NCI-H1105 treated with DMSO at 0.1 percent for 48 hours (cell line): ENCODE measurements at places on chromosomes 5 and 9.
A peak's percentile ranks its signal among the peaks of the same experiment; 100 is the strongest.

DNA sequence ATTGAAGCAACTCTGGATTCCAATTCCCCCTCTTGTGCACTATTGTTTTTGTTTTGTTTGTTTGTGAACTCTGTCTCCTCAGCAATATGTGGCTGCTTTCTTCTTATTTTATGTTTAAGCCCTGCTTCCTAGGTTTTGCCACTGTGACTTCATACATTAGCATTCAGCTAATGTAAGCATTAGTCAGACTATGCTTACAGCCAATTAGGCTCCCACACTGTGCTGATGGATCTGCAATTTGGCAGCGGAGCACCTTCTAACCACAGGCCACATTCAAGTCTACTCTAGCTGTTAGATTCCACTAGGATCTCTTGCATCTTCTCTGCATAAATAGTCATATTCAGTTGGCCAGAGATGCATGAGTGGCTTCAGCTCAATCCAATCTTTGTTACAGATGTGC is 9.6 kb upstream of the BICD2 start:
- DNase-seq = no peak

- DNase-seq = no peak
Measured at GRCh38 chr9:135303280-135303647, 176.3 kb upstream of the PPP1R26 start.

GRCh38 chr5:38338455-38338854 is 80.1 kb downstream of the EGFLAM start:
- DNase-seq = no peak

DNA sequence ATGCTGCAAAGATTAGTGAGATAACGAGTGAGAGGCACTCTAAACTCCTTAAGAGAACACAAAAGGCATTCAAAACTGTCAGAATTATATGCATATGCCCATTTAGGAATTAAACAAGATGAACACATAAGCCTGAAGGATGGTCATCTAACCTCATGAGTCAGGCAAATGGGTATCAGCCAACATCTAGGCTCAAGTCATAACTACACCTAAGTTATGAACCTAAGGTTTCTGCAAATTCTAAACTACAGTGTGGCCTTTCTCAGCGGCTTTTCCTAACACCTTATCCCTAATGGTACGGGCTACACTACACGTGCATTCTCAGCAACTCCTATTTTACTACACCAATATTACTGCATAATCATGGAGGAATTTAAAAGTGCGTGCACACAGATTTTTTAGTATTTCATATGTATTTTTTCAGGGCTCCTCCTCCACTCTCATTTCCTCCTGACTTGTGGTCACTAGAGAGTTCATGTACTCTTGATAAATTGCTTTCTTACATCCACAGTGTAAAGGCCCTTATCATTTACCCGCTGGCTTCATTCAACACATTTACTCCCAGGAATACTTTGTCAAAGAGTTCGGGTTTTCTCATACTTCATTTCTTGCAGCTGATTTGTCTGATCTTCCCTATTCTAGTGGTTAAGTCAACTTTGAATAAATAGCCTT is 316.5 kb downstream of the BNC2 start:
- DNase-seq = no peak

GRCh38 chr5:56605231-56605630 is 210.1 kb upstream of the MAP3K1 start:
- DNase-seq = no peak

DNA sequence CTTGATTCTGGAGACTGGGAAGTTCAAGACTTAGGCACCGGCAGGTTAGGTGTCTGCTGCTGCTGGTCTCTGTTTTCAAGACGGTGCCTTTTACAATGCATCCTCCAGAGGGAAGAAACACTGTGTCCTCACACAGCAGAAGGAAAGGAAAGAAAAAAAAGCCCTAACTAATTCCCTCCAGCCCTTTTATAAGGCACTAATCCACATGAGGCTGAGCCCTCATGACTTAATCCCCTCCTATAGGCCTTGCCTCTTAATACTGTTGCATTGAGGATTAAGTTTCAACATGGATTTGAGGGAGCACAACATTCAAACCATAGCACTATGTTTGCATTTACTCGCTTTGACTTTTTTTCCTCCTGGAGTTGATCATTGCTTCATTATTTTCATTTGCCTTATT is 585.9 kb downstream of the TLR4 start:
- DNase-seq = no peak

DNA sequence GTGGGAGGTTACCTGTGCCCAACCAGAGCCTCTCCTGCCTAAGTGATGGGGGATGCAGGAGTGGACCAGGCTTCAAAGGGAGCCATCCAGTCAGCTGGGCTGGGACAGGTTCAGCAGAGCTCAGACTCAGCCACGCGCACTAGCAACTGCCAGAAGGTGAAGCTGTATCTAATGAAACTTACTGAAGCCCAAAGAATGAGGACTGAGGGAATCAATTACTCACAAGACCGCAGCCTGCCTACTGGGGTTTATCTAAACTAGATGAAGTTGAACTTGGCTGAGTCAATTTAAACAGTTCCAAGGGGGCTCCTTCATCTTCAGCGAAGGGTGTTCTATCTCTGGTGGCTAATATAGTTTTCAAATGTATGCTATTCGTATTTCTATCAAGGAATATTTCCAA is 11.4 kb downstream of the HAND1 start:
- DNase-seq = no peak

DNA sequence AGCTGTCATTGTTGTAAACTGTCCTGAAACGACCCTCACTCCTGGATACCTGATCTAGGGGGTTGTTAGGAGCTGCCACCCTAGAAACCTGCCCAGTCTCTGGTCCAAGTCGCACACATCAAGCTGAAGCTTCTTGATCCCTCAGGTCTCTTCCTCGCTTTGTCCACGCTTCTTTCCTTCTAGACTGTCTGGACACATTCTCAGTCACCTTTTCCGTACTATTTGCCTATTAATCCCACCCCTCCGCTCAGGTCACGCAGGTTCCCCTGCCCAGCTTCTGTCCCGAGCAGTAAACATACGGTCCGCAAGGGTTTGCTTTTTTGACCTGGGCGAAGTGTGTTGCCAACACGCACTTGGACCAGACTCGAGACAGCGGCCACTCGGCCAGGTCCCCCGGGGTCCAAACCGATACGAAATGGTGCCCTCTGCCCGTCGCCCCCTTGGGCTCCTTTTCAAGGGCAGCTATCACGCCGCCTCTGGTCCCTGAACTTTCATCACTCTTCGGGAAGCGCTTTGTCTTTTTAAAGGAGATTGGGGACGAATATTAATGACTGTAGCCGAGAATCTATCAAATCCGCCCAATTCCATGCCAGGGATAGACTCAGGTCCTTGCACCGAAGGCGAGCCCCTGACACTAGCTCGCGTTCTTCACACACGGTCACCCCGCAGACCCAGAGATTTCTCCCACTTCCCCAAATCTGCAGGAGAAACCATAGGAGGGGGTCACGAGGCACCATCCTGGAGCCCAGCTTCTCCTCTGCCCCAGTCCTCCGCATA is 814 bp downstream of the PLCXD3 start:
- no peak for DNase-seq

DNA sequence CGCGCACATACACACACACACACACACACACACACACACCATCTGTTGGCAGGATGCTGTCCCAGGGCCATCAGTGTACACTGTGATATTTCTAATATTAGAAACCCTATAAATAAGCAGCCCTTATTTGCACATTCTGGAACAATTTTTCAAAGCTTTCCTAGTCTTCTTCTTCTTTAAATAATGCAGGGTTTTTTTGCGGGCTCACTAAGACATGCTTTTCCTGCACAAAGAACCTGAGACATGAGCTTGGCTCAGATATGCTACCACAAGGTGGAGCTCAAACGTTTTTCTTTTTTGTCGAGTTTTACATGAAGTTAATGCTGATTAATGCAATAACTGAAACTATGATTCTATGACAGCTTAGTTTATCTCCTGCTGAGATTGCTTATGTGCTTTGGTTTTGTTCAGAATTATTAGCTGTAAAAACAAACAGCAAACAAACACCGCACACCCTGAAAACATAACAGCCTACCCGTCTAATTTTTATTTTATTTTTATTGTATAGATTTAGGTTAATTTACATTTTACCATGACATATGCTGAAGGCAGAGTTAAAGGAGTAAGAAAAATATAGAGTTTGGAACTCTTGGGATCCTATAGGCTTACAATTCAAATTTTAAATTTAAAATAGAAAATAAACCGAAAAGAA is 95.8 kb downstream of the ALDH1A1 start:
- peak; percentile 45 for DNase-seq

- DNase-seq = peak; percentile 77
Measured at GRCh38 chr9:3415906-3416305, 109.9 kb downstream of the RFX3 start.

GRCh38 chr5:91468651-91469422 is 85.7 kb upstream of the ARRDC3 start:
- DNase-seq = no peak

- no peak for DNase-seq
Measured at GRCh38 chr5:43203373-43203772, 11.3 kb downstream of the NIM1K start.

GRCh38 chr9:103319979-103320378 is 324.8 kb downstream of the CYLC2 start:
- no peak for DNase-seq

GRCh38 chr9:389758-390157 is 175.1 kb downstream of the DOCK8 start:
- no peak for DNase-seq

DNA sequence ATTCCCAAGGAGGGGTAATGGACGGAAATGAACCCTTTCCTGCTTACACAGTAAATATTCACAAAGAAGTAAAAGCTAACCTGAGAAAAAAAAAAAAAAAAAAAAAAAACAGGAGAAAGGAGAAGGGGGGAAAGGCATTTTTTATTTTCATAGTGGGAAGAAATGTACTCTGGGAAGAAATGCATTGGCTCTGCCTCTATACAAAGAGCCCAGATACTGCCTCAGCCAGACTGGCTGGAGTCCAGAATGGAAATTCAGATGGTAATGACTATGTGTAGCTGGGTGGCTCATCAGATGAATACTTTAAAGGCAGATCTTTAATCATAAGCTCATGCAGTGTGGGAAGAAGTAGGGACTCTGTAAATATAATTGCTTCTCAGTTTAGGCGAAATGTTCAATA is 124.9 kb upstream of the ZNF608 start:
- DNase-seq = peak; percentile 47

GRCh38 chr5:147348046-147348445 is 113.2 kb downstream of the STK32A start:
- no peak for DNase-seq

DNA sequence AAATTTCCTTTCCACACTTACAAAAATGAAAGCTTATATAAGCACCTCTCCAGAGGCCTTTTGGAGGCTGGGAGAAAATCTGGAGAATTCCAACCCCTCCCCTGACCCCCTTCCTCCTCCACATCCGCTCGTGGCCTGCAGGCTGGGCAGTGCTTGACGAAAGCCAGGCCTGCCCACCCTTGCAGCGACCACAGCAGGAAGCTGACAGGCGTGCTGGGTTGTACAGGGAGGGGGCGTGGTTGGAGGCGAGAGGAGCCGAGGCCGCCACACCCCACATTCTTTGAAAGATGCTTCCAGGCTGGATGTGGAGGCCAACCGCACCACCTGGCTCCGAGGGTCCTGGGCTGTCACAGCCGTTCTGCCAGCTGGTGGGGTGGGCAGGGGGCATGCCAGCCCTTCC is 47.8 kb upstream of the IER5L start:
- no peak for DNase-seq

GRCh38 chr9:101738566-101739183 is at the start of gene GRIN3A:
GRIN3A (minus strand) TSS chr9:101738647; CDS start chr9:101737979, 668 bp downstream.
- DNase-seq = peak; percentile 72

DNA sequence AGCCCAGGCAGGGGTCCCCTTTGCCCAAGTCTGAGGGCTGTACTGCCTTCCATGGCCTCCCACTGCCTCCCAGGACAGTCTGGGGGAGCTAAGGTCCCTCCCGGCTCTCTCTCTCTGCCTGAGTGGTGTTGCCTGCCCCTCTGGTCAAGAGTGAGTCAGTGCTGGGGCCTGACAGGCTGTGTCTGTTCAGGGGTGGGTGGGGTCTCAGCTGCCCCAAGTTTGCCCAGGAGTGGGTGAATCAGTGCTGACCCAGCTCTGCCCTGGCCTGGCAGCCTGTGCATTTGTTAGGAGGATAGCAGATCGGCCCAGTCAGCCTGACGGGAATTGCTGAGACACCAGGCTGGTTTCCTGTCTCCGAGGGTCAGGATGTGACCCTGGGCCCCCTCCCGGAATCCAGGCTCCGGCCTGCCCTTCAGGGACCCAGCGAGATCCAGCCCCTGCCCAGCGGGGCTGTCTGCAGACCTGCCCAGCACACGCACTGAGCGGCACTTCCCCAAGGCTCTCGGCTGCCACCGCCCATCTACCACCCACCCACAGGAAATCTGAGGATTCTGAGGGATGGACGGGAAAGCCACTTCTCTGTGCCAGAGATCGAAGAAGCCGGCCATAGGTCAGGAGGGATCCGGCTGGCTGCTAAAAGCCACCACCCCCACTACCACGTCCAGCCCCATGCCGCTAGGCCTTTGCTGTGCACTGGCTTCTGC is 15.9 kb downstream of the ENG start:
- no peak for DNase-seq

- no peak for DNase-seq
Measured at GRCh38 chr5:133514456-133514855, 97.9 kb downstream of the FSTL4 start.

- DNase-seq = peak; percentile 44
Measured at GRCh38 chr5:123441408-123441807, 18.2 kb upstream of the CEP120 start.

- DNase-seq = peak; percentile 14
Measured at GRCh38 chr9:69174616-69175463, 763 bp downstream of the TJP2 start.

DNA sequence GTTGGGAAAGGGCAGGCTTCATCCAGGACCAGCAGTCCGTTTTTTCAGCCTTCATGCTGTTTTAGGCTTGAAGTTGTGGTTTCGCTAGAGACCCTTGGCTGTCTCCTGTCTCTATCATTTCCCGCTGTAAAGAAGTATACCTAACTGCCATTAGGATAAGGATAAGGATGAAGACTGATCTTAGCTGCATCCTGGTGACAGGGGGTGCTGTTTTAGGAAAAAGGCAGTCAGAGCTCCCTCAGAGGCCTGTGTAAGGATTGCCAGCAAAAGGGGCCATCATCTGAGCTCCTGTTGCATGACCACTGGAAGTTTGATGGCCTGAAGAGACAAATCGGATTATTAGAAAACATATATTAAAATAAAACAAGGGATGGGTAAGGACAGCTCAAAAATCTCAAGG is 64.8 kb upstream of the FGF10 start:
- no peak for DNase-seq

- no peak for DNase-seq
Measured at GRCh38 chr5:10515492-10515891, 48.4 kb upstream of the ANKRD33B start.

- DNase-seq = no peak
Measured at GRCh38 chr5:67414712-67415111, 218.1 kb upstream of the CD180 start.

DNA sequence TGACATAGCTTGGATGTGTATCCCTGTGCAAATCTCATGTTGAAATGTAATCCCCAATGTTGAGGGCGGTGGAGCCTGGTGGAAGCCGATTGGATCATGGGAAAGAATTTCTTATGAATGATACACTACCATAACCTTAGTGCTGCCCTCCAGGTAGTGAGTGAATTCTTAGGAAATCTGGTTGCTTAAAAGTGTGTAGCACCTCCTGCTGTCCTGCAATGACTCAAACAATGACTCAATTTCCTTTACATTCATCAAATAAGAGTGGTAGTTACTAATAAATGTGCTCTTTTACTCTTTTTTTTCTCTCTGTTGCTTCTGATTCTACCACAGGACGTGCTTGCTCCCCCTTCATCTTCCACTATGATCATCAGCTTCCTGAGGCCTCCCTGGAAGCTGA is 1696.0 kb upstream of the CDH9 start:
- DNase-seq = no peak
